ENCODE measurements at places on chromosomes 6 and 20. TPM values are rescaled to one million over a fixed set of nuclear protein-coding genes. Genes with fewer than 3 reads are reported as not detected.

DNA sequence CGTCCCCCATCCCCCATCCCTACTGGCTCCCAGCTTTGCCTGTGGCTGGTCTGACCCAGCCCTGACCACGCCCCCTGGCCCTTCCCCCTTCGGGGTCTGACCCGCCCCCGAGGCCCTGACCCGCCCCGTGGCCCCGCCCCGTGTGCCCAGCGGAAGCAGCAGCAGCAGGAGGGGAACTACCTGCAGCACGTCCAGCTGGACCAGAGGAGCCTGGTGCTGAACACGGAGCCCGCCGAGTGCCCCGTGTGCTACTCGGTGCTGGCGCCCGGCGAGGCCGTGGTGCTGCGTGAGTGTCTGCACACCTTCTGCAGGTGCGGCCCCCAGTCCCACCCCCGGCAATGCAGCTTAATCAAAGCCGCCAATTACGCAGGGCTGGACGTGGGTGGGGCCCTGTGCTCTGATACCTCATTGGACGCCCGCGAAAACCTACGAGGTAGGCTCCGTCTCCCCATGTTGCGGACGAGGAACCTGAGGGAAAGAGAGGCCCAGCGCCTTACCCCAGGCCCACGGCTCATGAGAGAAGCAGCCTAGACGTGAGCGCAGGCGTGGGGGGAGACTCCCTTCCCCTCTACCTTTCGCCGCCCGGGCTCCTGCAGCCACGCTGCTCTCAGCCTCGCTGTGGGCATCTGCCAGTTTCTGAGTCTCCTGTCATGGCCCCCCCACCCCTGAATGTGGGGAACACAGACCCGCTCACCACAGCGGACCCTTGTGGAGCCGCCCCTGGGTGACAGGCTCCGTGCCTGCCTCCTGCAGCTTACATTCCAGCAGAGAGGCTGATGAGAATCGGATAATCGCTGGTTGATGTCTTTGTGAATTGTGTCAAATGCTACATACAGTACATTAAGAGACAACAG is 12.8 kb downstream of the RBCK1 start:
- no peak overlapping the region for H3K4me3 ChIP-seq
- H3K27me3 ChIP-seq = no peaks in the 10 kb centered on the region
- H3K27ac ChIP-seq = no peak overlapping the region
- peaks cover 53% of the 10 kb centered on the region for H3K36me3 ChIP-seq

DNA sequence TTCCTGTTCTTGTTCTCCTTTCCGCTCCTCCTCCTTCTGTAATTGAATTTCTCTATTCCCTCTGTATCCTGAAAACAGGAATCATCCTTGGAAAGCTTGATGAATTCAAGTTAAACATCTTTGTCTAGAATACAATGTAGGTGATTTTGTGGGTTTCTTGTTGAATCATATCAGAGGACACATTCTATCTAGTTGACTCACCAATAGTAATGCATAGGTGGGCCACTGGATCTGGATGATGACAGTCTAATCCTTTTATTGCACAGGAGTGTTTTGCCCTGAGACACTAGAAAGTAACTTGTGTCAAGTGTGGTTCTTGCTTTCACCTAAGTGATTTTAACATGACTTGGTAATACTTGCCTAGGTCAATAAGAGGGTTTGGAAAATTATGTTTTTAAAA is 164.3 kb downstream of the RFPL4B start:
- H3K27me3 ChIP-seq = no peaks in the 10 kb centered on the region
- H3K4me1 ChIP-seq = no peaks in the 10 kb centered on the region
- no peak overlapping the region for H3K4me3 ChIP-seq
- no peak overlapping the region for H3K27ac ChIP-seq

The DACT2 gene
- polyA plus RNA-seq = not detected

The MED23 gene
- polyA plus RNA-seq = 12.2 TPM

The SYCP2 gene
- polyA plus RNA-seq = 1.7 TPM

Data from CD4-positive, CD25-positive, alpha-beta regulatory T cell (primary cell).